ENCODE measurements at places on chromosomes 7 and 10. TPM values are rescaled to one million over a fixed set of nuclear protein-coding genes. Genes with fewer than 3 reads are reported as not detected.

The HACD1 gene
- 17.0 TPM for total RNA-seq

The COL28A1 gene
- 18.3 TPM for total RNA-seq

DNA sequence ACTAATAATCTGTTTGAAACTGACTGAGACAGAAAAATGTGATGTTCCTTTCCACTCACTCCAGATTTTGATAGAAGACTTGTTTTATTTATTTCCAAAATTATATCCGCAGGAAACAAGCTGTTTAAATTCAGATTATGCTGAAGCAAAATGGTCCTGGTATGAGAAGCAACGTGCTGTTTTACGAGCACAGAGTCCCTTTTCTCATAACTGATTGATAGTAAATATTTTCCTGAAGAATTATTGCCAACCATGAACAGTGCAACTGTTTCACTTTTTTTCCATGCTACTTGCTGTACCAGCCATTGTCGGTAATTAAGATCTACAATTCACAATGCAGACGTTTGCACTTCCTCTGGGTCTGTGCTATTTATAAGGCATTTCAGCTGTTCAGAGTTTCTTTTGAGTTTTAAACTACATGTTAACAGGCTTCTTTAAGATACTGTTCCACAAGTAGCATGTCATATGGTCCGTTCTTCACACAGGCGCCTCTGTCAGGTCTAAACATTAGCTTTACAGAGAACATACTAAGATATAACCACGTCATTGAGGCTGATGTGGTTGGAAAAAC lies 103.8 kb downstream of the POLL start:
- H3K4me3 ChIP-seq, result no peak overlapping the region
- DNase-seq, result no peak
- H3K36me3 ChIP-seq, result peaks cover 3% of the 10 kb centered on the region
- peaks cover 6% of the 10 kb centered on the region for H3K4me1 ChIP-seq
- H3K27ac ChIP-seq, result no peak overlapping the region

DNA sequence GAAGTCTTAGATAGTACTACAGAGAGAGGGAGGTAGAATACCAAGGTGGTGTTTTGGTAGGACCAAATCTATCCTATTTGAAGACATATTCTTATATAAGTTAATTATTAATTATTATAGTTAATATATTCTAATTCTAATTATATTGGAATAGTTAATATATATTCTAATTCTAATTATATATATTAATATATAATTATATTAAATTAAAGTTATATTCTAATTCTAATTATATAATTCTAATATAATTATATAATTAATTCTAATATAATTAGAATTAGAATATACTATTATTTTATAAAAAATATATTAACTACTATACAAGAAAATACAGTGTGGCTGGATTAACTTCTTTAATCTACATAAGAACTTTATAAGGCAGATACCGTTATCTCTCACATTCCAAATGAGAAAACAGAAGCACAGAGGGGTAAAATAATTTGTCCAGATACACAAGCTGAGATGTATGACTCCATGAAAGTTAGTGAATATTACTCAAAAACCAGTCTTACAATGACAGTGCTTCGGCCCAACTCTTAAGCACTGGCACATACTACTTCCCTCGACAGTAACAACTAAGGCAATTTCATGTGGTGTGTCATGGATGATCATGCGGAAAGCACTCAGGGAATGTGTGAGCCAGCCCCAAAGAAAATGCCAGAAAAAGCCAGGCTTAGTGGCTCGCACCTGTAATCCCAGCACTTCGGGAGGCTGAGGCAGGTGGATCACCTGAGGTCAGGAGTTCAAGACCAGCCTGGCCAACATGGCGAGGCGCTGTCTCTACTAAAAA lies 42.6 kb downstream of the TYW1B start:
- no peak overlapping the region for H3K27ac ChIP-seq
- no peaks in the 10 kb centered on the region for H3K27me3 ChIP-seq
- H3K4me3 ChIP-seq, result no peak overlapping the region
- DNase-seq, result no peak
- no peaks in the 10 kb centered on the region for H3K36me3 ChIP-seq
- no peaks in the 10 kb centered on the region for H3K4me1 ChIP-seq

DNA sequence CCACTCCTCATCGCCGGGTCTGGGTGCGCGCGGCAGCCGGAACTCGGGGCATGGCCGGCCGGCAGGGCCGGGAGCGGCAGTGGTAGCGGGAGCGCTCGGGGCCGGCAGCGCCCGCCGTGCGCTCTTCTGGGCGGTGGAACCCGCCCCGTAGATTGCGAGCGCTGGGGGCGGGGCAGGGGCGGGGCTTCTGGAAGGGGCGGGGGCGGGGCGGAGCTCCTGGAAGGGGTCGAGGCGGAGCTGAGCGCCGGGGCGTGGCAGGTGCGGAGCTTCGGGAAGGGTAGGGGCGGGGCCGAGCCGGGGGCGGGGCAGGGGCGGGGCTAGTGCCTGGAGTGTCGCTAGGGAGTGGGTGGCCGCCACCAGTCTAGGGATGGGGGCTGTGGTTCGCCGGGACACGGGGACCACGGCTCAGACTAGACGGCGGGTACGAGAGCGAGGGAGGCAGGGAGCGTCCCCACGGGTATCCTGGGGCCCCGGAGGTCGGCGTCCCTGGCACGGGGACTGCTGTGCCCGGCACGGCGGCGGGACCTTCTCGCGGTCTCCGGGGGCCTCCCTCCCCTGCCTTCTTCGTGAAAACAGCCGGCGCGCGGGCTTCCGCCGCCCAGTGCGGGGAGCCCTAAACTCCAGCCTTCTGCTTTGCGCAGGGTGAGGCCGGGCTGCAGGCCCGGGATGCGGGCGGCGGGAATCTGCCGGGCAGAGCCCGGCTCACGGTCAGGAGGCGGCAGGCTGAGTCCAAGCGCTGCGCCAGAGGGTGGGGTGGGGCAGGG lies at the start of gene STK32C:
STK32C (minus strand) TSS at position 128 of the 764 bp plus-strand sequence; CDS start at position 11, 117 bp downstream.
- peak; percentile 87 for DNase-seq
- H3K27ac ChIP-seq, result no peak within 1 kb of the TSS
- H3K4me1 ChIP-seq, result peaks cover 32% of the 10 kb centered on the region
- H3K4me3 ChIP-seq, result peak within 1 kb of the TSS; percentile 60
- no peaks in the 10 kb centered on the region for H3K27me3 ChIP-seq

Data from spinal cord (tissue), 10 donors.